SW 1271 (cell line): ENCODE measurements at places on chromosomes 3 and 15.

GRCh38 chr3:139764936-139765335 lies 87.2 kb upstream of the NMNAT3 start:
- no peak for DNase-seq

DNA sequence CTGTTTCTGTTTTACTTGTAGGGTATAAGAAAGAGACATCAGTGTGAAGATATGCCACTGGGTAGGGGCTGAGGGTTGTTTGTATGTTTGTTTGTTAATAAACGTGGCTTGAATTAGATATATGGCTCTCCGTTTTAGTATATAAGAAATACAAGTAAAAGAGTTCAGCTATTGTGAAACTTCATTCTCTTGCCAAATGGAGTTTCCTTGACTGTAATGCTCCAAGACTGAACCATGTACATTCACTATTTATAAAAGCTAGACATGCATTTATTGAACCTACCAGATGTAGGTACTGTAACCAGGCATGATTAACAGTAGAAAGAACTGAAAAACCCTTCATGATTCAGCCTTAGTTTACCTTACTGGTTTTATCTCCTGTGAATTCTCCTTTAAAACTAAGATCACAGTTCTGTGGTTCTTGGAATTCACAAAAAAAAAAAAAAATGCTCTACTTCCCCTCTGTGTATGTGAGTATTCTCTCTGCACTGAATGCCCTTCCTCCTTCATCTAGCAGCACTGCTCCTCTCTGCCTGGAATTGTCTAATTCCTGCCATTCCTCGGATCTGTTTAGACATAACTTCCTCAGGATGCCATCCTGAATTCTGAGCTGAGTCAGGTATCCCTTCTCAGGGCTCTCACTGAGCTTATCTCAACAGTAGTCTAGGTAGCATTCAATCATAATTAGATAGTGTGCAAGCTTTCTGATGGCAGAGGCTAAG lies 504.4 kb downstream of the FHIT start:
- DNase-seq, result no peak

GRCh38 chr3:41060106-41060505 lies 139.2 kb upstream of the CTNNB1 start:
- no peak for DNase-seq

- DNase-seq, result no peak
Measured at GRCh38 chr3:146117406-146118285, 43.3 kb downstream of the PLOD2 start.

GRCh38 chr3:46478341-46478740 lies 13.6 kb upstream of the LTF start:
- no peak for DNase-seq

DNA sequence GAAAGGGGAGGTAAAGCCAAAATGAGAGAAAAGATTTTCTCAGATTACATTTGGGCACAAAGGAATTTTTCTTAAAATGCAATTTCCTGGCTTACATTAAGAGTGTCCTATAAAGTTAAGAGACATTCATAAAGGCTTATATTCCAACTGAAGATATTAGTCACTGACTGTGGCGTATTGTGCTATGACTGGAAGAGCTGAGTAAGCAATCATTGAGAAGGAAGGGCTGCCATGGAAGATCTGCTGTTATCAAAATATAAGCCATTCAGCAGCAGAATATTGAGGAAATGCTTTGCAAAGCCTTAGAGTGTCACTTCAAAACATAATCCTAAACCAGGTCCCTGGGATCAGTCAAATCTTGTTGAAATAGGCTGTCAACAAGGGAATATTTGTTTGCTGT lies 593.9 kb downstream of the TUSC7 start:
- DNase-seq, result no peak

DNA sequence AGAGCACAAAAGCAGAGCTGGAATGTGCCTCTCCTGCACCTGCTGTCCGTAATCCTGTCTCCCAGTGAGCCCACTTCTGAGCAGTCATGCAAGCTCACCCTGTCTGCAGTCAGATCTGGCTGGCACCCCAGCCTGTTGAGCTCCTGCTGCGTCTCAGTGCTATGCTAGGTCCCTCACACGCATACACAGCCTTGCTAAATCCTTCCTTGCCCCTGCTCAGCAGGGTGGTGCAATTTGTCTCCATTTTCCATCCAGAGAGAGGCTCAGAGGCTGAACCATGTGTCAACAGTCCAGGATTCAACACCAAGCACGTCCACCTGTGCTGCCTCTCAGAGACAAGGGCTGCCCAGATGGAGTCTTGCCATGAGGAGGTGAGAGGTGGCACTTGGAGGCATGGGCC lies 11.0 kb downstream of the POMGNT2 start:
- DNase-seq, result no peak

- no peak for DNase-seq
Measured at GRCh38 chr3:137111497-137111896, 153.7 kb downstream of the IL20RB start.

GRCh38 chr3:115930168-115930567 lies 306.9 kb downstream of the GAP43 start:
- no peak for DNase-seq

DNA sequence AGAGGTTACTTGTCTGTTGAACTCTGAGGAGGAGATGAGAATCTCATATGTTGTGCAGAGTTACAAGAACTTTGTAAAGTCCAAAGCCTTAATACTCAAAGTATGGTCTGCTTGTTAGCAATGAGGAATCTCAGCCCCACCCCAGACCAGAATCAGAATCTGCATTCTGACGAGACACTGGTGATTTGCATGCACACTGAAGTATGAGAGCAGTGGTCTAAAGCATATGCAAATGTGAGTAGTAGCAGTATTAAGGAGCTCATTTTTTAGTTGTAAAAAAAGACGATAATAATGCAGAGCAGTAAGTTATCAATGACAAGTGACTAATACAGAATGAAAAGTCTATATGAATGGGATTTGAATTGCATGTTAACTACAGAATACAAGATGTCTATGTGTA lies 327.7 kb downstream of the RYR3 start:
- DNase-seq, result no peak

DNA sequence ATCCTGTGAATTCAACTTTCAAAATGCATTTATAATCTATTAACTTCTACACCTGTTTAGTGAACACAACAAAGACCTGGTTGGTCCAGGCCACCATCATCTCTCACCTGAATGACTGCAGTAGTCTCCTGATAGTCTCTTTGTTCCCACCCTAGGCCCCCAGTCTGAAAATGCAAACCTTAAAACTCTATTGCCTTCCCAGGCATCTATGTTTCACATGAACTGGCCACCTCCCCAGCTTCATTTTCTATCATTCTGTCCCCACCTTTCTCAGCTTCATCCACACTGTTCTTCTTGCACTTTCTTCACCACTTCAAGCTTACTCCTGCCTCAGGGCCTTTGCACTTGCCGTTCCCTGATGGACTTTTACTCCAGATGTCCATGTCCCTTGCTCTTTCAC lies 45.0 kb downstream of the CLSTN2 start:
- DNase-seq, result no peak

DNA sequence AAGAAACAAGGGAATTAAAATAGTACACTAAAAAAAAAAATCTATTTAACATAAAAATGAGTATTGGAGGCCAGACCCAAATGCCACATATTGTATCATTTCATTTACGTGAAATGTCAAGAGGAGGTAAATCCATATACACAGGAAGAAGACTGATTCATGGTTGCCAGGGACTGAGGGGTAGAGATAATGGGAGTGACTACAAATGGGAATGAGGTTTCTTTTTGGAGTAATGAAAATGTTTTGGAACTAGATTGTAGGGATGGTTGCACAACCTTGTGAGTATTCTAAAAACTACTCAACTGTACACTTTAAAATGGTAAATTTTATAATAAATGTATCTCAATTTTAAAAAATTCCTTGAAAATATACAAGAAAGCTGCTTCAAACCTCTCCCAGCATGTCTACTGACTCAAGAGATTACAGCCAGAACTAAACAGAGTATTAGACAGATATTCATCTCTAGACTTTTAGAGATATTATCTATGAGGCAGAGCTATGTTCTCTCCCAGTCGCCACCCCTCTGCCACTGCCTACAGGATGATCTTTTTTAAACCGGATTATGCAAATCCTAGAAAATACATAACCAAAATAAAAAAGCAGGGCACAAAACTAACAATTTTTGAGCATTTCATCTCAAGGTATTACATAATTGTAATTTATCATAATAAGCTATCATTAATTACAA lies 6.2 kb downstream of the HLTF start:
- no peak for DNase-seq

DNA sequence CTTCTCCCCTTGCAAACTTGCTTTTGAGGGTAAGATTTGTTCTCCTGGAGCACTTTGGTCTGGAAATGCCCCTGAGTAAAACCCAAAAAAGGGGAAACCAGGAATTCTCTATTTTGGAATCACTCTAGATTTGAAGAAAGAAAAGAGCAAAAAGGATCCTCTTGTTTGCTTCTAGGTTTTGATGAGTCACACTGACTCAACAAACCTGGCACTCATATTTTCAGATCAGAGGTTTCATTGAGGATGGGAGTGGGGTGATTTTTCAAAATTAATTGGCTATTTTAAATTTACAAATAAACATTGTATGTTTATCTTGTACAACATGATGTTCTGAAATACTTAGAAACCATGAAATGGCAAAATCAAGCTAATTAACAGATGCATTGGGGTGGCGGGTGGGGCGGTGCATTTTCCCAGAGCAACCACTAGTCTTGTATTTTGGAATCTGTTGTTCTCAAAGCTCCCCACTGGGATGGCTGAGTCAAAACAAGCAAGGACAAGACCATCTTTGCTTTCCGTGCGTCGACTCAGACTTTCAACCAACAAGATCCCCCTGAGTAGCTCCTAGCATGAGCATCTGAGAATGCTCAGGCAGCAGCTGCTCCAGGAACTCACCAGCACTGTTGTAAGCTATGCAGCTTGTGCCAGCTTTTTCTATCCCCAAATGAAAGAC lies 451.4 kb downstream of the WDR72 start:
- no peak for DNase-seq

DNA sequence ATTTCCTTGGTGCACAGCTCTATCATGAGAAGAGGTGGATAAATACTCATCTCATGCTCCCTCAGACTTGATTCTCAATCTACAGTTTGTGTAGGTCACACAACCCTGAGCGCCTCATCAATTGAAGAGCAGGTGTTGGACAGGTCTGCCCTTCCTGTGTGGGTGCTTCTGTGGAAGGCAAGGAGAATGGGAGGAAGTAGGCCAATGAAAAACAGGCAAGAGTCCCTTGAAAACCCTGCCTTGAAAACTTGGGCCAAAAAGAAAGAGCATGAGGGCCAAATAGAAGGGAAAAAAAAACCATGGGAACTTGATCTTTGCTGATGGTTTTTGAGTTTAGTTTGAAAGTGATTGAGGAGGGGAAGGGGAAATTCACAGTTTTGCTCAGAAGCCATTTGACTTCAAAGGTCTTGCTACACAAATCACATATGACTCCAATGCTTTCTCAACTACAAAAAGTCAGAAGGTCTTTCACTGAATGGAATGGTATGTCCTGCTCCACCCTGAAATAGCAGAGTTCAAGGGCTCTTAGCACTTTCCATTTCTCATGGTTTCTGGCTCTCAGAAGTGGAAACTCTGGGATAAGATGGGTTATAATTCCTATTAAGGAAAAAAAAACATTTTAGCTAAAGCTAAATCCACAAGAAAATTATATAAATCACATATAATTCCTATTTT lies 37.2 kb upstream of the TM4SF1 start:
- no peak for DNase-seq

GRCh38 chr15:64681424-64682024 lies 93.9 kb downstream of the RBPMS2 start:
- peak; percentile 81 for DNase-seq

DNA sequence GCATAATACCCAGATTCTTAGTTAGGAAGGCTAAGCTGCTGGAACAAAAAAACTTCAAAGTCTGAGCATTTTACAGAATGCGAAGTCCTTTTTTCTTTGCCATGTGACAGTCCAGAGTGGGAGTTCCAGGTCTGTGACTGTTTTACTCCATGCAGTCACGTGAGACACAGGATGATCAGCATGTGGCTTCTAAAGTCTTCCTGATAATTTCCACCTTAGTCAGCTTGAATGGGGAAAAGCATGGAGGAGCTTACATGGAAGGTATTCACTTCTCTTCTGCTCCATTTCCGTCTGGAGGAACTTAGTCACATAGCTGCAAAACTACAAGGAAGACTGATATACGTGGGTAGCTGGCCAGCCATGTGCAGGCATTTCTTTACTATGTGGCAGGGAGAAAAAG lies 1.7 kb downstream of the SNTN start:
- no peak for DNase-seq

- DNase-seq, result no peak
Measured at GRCh38 chr15:67013696-67014095, 51.7 kb upstream of the SMAD3 start.

DNA sequence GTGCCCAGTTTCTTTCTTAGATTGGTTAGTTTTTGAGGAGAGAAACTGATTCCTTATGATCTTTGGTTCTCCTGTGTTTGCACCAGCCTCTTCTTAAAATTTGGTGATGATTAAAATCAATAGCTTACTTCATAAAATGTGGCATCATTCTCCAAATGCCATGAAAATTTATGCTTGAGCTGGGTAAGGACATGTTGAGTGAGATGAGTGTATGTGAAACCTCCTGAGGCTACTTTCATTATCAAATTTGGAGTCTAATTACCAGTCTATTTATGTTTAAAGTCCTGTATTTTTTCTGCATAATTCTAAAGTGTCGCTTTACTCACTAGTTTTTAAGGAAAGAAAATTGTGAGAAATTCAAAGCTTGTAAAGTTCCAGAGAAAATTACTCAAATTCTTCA lies 102.1 kb downstream of the DIPK2A start:
- no peak for DNase-seq

DNA sequence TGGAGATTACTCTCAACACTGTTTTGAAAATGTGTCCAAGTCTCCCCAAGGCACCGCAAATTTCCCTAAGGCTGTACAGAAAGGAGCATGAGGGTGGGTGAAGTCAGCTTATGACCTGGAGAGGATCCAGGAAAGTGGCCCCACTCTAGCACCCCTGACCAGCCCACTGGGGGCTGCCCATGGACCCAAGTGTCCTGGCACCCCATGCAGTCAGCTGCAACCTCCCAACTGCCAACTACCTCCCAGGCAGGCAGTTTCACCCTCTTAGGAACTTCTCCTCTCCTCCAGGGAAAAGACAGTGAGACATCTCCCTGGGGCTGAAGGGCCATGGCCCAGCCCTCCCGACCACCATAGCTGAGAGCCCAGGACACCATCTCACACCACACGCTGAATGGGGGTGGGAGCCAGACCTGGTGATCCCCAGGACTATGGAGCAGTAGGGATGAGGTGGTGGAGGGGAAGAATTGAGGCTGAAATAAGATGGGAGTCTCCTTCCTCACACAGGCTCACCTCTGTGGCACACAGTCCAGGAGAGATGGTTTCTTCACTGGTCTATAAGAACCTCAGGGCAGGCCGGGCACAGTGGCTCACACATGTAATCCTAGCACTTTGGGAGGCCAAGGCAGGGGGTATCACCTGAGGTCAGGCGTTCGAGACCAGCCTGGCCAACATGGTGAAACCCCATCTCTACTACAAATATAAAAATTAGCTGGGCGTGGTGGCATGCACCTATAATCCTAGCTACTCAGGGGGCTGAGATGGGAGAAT lies 104.4 kb downstream of the DAPK2 start:
- DNase-seq, result no peak

- no peak for DNase-seq
Measured at GRCh38 chr3:166263460-166263859, 426.2 kb upstream of the BCHE start.
